Cardiac septum (tissue), 1 donor: ENCODE measurements at places on chromosomes 13 and 19. TPM values are rescaled to one million over a fixed set of nuclear protein-coding genes. Genes with fewer than 3 reads are reported as not detected.

DNA sequence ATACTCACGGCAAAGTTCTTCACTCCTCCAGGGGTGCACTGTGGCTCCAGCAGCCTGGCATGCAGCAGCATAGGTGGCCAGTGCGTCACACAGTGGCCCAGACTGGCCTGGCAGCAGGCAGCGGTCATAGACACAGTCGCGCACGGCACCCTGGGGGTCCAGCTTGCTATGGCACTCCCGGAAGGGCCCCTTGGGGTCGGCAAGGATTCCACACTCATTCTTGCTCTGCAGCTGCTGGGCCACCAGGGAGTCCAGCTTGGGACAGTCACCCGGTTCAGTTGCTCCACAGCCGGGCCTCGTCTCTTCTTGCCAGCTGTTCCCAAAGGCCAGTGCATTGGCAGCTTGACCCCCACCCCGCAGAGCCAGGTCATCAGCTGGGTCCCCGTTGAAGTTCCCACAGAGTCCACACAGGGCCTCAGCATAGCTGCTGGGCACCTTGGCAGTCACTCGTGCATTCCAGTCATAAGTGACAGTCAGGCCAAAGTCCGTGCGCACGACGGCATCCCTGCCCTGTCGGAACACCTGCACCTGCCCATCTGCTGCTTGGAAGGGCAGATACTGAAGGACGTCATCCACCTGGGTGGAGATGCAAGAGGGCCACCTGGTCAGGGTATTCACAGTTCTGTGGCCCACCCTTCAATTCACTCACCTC is 20.6 kb downstream of the FCGBP start:
- no peak for DNase-seq

DNA sequence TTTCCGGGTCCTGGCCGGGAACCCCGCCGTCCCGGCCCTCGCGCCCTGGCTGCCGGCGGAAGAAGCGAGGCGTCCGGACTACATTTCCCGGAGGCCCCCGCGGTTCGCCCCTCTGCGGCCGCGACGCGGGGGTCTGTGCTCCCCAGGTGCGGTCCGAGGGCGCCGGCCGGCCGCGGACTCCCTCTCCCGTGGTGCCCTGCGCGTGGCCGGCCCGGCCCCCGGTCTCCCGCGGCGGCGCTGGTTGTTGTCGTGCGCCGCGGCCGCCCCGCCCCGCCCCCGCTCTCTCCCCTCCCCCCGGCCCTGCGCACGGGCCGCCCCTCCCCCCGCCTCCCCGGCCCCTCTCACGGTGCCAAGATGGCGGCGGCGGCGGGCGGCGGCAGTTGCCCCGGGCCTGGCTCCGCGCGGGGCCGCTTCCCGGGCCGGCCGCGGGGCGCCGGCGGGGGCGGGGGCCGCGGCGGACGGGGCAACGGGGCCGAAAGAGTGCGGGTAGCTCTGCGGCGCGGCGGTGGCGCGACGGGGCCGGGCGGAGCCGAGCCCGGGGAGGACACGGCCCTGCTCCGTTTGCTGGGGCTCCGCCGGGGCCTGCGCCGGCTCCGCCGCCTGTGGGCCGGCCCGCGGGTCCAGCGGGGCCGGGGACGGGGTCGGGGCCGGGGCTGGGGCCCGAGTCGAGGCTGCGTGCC is at the start of gene KMT2B:
Gene KMT2B (plus strand): TSS at position 339 of the 680 bp plus-strand sequence. CDS start 16 bp downstream, at position 355.
- DNase-seq: no peak

GRCh38 chr19:5454743-5455142 is 474 bp upstream of the ZNRF4 start:
- DNase-seq: no peak

The KLK15 gene
- not detected for total RNA-seq

The RFX2 gene
- total RNA-seq: 4.0 TPM
